ENCODE measurements at places on chromosomes 16 and 17.

DNA sequence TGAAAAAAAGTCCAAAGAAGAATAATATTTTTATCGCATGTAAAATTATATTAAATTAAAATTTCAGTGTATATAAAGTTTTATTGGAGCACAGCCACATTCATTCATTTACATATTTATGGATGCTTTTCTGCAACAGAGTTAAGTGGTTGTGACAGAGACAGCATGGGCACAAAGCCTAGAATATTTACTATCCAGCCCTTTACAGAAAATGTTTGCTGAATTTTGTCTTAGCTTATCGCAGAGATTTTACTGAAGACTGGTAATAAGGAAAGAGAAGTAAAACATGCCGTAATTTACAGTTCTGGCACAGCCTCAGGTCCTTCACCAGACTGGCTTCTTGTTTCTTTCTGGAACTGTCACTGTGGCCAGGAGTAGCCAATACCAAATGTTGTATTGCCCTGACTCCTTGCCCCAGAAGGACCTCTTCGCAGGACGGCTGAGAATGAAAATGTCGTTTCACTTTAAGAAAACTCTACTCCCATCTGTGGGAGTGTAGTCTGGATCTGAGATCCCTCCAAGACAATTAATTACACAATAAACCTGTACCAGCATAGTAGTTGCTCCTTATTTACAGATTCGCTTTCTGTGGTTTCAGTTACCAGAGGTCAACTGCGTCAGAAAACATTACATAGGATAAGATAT lies 94.9 kb upstream of the GOT2 start:
- no peak for DNase-seq

- DNase-seq = peak; percentile 49
Measured at GRCh38 chr17:4566785-4567184, 6.4 kb upstream of the GGT6 start.

- DNase-seq = no peak
Measured at GRCh38 chr17:9381068-9381467, 194.6 kb downstream of the STX8 start.

DNA sequence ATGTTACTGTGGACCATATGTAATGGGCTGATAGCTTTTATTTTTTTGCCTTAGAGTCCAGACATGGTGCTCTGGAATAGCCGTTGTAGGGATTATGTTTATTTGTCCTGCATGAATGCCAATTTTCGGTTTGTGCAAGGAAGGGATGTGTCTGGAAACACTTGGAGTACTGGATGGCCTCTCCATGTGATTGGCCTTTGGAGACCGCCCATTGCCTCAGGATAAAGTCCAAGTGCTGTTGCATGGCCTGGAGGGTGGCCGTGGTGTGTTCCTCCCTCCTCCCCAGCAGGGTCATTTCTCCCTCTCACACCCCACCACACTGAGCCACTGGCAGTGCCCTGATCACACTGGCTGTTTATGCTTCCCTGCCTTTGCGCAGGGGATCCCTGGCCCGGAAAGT lies 93.9 kb downstream of the MSI2 start:
- no peak for DNase-seq

DNA sequence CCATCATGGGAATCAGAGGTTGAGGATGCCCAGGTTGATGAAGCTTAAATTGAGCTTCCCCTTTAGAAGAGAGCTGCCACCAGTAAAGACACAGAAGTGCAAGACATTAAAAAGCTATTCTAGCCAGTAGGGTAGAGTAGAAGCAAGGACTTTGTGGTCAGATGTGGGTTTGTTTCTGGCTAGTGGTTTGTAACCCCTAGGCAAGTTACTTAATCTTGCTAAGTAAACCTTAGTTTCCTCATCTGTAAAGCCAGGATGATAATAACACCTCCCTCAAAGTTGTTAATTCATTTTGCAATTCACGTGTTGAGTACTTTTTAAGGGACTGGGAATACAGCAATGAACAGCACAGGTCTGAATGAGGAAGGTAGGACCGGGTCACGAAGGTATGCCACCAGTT lies 3.6 kb downstream of the SNTB2 start:
- DNase-seq = peak; percentile 21

GRCh38 chr17:48997103-48997826 lies at the start of gene IGF2BP1:
Gene IGF2BP1, plus strand, starts transcription at chr17:48997385. Its CDS starts 361 bp downstream, at chr17:48997746.
- no peak for DNase-seq

DNA sequence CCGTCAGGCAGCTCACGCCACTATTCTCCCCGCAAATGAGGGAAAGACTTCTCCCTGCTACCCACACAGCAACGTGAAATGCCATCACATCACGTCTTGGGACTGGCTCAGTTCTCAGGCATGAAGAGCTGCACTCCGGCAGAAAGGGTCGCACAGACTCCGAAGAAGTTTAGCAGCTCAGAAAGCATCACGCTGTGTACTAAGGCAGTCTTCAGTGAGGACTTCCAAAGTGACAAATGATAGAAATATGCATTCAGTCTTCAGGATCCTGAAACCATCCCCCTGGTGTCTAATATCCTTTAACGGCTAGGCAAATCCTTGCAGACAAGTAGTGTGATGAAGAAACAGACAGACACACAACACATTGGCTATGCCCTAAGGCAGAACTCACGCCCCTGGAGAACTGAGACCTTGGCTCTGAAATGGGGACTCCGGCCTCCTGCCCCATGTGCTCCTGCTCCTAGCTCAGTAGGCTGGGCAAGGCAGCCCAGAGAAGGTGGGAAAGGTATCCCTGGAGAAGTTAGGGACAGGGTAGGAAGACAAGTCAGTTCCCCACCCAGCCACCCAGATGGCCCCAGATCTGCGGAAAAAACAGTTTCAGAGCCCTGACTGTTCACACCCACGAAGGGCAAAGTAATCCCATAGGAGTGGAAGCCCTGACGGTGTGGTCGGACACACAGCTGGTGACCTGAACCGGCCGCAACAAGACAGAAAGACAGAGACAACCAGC lies 1.6 kb downstream of the XYLT1 start:
- no peak for DNase-seq

DNA sequence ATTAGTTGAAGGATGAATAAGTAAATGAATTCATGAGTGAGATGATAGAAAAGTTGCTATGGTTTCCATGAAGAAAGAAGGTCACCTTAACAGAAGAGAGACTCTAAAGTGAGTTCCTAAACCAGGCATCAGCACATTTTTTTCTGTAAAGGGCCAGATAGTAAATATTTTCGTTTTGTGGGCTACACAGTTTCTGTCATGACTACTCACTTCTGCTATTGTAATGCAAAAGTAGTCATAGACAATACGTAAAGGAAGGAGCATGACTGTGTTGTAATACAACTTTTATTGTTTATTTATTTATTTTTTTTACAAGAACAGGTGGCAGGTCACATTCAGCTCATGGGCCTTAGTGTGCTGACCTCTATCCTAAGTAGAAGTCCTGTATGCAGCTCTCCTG lies 426.1 kb upstream of the DYNLRB2 start:
- no peak for DNase-seq

DNA sequence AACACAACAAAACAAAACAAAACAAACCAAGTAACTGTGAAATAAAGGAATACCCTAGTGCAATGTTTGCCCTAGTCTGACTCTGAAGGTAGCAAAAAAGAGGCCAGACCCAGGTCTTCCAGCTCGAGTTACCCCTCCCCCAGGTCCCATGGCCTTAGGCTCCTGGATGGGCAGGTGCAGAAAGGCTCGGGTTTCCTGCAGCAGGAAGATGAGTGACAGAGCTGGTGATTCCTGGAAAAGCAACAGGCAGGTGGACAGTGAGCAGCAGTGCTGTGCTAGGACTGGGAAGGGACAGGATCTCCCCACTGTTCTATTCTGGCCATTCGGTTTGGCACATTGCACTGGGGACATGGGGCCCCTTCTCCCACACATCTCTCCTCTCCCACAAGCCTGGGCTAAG lies 42.9 kb upstream of the MRTFB start:
- DNase-seq = no peak

- peak; percentile 47 for DNase-seq
Measured at GRCh38 chr16:81204798-81205680, 33.5 kb upstream of the BCO1 start.

GRCh38 chr17:38888842-38889241 lies 19.0 kb downstream of the LASP1 start:
- DNase-seq = no peak

DNA sequence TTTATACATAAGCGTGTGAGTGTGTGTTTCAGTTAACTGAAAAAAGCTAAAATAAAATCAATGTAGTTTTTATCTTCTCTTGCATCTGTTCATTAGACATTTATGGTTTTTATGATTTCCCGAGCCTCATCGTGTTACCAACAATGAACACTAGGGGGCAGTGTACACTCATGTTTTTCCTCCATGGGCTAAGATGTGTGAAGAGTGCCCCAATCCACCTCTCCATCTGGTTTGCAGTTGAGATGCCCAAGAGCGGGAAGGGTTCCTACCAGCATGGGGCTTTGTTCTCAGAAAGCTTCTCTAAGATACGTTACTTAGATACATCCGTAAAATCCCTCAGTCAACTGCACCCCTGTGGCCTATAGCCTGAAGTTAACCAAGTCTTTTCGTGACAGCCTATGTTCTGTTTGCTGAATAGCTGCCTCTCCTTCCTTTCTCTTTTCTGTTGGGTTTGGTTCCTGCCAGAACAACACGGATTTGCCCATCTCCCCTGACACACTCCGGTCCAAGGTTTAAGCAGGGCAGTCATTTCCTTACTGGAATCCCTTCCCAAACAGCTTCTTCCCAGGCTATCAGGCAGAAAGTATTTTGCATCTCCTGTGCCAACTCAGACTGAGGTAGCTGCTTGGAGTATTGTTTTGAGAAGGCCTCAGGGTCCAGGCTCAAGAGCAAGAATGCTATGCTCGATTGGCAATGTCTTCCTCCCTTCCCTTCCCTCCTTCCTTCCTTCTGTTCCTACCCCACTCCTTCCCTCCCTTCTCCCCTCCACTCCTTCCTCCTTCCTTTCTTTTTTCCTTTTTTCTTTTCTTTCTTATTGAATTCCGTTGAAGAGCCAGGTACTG lies 12.9 kb upstream of the ELAC2 start:
- peak; percentile 42 for DNase-seq

DNA sequence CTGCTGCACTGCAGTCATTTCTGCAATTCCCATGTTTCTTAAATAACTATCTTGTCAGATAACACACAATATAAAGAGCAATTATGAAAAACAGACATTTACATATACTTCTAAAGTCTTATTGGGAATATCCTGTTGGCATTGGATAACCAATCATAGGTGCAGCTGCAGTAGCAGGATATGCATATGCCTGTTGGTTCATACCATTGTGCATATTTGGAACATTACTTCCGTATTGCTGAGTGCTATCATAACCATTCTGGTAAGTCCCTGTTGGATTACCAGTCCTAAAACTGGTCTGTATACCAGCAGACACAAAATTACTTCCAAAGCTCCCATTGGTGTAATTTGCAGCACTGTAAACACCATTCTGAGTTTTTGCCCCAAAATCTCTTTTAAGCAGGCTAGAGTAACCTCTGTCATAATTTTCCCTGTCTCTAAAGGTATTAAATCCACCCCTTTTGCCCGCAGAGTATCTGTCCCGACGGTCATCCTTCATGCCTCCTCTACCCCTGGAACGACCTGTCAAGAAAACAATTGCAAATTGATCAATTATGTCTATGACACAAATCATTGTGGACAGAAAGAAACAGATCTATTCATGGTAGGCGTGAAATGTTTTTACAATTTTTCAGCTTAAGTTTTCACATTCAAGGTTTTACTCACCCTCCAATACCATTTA lies 3.1 kb upstream of the POLG2 start:
- DNase-seq = no peak

- DNase-seq = no peak
Measured at GRCh38 chr17:46765453-46765852, 53.0 kb downstream of the WNT3 start.

GRCh38 chr16:56987692-56988091 lies 1.7 kb upstream of the NLRC5 start:
- DNase-seq = no peak

- no peak for DNase-seq
Measured at GRCh38 chr17:44925731-44926697, 10.7 kb upstream of the GFAP start.

GRCh38 chr17:30495586-30495985 lies 18.4 kb downstream of the GOSR1 start:
- no peak for DNase-seq

GRCh38 chr17:74008196-74008595 lies 195.3 kb upstream of the RPL38 start:
- DNase-seq = peak; percentile 45

- no peak for DNase-seq
Measured at GRCh38 chr16:86775511-86775921, 197.2 kb downstream of the FOXL1 start.

DNA sequence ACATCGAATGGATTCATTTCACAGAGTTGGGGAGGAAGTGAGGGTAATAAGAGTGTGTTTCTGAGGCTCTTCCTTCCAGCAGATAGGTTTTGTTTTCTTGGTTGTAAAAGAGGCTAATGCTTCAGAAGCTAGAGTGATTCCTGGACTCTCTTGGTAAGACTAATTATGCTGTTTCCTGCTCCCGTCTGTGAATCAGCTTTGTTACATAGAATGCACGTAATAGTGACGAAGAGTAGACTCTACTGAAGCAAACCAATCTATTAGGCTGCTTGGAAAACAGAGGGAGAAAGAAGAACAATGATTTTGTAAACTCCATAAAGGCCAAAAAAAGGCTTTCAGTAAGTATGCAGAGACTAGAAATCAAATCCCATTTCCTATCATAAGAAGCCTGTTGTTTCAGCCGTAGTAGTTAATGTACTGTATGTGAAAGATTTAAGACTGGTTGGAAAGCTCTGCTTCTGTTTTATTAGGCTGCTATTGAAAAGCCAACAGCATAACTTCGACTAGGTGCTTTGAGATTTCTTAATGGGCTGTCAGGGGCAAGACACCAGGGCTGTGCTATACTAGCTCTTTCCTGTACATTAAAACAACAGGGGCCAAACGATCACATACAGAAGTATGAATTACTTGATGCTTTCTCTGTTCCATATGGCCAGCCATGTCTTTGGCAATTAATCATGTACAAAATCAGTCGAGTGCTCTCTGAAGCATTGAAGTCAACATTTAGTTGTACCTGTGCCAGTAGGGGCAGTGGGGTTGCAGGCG lies 219.0 kb downstream of the FTO start:
- no peak for DNase-seq

GRCh38 chr17:5419959-5420653 lies at the start of gene RPAIN:
Gene RPAIN, plus strand, starts transcription at chr17:5420182. Its CDS starts 29 bp downstream, at chr17:5420211.
- peak; percentile 79 for DNase-seq

GRCh38 chr16:23031508-23032098 lies 117.6 kb downstream of the USP31 start:
- DNase-seq = no peak

GRCh38 chr17:56284482-56284881 lies 131.2 kb downstream of the ANKFN1 start:
- no peak for DNase-seq

DNA sequence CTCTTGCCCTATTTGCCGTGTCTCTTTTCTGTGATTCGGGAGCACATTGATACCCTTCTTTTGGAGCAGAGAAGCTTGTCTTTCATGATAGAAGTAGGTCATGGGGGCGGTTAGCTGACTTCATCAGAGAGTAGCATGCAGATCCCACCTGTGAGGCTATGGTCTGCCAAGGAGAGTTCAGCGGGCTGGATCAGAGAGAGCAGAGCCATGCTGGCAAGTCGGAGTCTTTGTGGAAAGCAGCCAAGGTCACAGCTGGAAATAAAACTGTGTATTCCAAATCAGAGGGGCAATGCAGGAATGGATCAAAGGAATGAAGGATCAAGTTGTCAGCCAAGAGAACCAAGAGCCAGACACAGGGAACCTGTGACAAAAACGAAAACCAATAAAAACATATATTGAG lies 595.9 kb downstream of the WWOX start:
- no peak for DNase-seq

Data from inflammatory macrophage treated with lipopolysaccharide for 4 hours (primary cell).